ENCODE measurements at places on chromosomes 2 and 18.

DNA sequence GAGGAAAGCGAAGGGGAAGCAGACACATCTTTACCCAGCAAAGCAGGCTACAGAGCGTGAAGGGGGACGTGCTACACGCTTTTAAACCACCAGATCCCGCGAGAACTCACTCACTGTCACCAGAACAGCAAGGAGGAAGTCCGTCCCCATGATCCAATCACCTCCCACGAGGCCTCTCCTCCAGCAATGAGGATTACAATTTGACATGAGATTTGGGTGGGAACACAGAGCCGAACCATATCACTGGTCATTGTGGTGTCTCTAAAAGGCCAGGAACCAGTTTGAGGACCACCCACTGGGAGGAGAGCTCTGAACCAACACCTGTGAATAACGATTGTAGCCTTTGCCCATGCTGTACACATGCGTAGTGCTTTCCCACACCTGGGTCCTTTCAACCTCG lies 116.6 kb upstream of the FAM136A start:
- DNase-seq = no peak

- DNase-seq = no peak
Observed at GRCh38 chr2:3606370-3607201, 11.7 kb downstream of the COLEC11 start.

DNA sequence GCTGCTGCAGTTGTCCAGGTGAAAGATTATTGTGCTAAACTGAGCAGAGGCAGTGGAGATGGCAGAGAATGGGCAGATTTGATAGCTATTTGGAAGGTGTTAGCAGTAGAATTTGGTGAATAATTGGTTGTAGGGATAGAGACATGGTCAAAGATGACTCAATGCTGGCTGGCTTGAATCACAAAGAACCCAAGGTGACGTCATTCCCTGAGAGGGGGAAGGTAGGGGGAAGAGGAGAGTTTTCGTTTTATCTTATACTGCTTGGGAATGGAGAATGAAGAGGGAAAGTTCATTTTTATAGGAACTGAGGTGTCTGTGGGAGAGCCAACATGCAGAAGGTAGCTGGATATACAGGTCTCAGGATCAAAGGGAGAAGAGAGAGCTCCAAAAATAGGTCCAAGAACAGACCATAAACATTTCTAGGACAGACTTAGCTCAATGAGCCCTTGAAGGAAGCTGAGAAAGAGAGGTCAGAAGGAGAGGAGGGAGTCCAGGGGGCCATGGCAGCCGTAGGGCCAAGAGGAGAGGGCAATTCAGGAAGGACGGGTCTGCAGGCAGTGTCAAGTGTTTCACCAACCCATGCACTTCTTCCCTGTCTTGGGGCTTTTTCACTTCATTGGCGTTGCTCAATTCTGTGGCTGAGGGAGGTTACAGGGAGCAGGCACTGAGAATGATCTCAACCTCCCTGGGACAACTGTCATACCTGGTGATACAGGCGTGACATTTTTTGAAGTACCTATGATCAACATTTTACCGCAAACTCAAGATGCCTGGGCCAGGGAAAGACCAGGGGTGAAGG lies 281.3 kb downstream of the TDRD15 start:
- no peak for DNase-seq

- DNase-seq = peak; percentile 37
Observed at GRCh38 chr2:169363560-169364150, 1.3 kb upstream of the LRP2 start.

GRCh38 chr2:25043241-25043867 lies 1.5 kb downstream of the EFR3B start:
- DNase-seq = no peak

DNA sequence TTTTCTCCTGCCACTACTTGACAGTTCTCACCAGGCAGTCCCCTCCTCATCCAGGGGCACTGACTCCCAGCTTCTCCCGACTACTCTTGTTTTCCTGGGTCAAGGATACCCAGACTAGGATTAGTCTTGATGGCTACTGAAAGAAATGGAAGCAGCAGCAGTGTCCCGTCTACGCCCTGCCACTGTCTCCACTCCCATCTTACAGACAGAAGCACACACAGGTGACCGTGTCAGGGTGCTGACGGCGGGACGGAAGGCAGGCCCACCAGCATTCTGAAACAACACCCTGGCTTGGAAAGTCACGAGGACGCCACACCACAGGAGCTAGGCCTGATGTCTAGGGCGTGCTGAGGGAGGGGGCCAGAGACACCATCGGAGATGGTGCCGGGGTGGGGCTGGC lies 82.9 kb downstream of the KCTD1 start:
- DNase-seq = no peak

DNA sequence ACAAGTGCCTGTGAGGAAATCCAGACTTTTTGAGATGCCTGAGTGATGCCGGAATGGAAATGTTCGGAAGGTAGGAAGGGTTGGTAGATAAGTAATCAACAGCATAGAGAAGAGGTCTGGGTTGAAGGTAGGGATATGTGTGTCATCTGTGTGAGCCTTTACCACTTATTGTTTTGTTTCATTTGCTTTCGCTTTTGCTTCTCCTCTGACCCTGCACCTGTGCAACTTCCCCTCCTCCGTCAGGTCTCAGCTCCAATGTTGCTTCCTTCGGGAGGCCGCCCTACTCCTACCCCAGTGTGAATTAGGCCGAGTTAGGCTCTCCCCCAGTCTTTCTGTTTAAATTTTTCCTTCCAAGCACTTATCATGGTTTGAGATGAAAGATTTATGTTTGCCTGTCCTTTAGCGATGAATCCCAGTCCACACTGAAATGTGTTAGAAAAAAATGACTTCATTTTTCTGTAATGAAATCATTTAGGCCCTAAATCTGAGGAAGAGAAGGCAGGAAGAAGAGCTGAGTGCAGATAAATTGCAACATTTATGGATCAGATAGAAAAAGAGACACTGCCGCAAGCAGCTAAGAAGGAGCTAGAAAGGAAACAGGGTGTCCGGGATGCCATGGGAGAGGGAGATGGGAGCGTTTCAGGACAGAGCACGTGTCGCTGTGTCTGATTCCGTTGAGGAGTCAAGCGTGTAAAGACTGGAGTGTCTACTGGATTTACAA lies 139.6 kb upstream of the PELI1 start:
- DNase-seq = no peak

- no peak for DNase-seq
Observed at GRCh38 chr2:230541934-230542380, 126.0 kb downstream of the SP100 start.

DNA sequence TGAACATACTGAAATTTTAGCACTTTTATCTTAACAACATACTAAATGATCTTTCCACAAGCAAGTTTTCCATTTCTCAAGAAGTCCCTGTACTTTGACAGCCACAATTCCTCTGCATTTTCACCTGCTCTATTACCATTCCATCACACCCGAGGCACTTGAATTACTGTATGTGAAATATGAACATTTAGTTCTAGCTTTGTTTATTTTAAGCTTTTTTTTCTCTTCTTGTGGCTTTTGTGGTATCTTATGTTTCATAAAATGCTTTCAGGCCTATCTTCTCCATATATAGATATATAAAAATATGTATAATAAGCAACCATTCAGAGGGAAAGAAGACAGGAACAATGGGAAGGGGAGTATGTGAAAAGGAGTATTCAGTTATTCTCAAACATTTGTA lies 693.9 kb downstream of the SATB2 start:
- no peak for DNase-seq

DNA sequence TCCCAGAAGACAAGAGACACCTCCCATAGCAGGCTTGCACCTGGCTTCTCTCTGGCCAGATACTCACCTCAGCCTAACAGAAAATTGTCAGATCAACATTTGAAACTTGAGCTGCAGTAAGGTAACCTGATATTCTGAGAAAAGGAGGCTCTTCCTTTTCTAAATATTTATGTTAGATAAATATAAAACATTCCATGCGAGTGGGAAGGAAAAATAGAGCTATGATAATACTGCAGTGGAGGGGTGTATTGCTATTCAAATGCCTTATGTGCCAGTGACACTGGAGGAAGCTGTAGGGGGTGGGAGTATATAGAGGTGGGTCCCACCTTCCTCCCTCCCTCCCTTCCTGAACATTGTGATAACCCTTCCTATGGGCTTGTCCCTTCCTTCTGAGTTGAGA lies 515.5 kb upstream of the CHAC2 start:
- DNase-seq = peak; percentile 63

- DNase-seq = no peak
Observed at GRCh38 chr18:66603941-66604627, at the start of gene CDH19. Gene CDH19, minus strand, starts transcription at chr18:66604090. Its CDS starts 31,886 bp downstream, at chr18:66572204.

DNA sequence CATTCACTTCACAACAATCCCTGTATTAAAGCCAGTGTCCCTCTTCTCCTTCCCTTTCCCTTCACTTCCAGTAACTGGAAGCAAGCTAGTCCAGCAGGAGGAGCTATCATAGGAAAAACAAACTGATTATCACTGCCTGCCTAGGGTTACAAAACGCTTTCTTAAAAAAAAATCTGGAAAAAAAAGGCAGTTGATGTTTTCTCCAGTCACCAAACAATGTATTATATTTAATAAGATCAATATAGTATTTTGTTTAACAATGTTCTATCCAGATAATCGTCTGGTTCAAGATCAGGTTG lies 78.8 kb upstream of the ITGB6 start:
- DNase-seq = no peak

GRCh38 chr2:150911766-150912280 lies 349.8 kb downstream of the RBM43 start:
- no peak for DNase-seq

DNA sequence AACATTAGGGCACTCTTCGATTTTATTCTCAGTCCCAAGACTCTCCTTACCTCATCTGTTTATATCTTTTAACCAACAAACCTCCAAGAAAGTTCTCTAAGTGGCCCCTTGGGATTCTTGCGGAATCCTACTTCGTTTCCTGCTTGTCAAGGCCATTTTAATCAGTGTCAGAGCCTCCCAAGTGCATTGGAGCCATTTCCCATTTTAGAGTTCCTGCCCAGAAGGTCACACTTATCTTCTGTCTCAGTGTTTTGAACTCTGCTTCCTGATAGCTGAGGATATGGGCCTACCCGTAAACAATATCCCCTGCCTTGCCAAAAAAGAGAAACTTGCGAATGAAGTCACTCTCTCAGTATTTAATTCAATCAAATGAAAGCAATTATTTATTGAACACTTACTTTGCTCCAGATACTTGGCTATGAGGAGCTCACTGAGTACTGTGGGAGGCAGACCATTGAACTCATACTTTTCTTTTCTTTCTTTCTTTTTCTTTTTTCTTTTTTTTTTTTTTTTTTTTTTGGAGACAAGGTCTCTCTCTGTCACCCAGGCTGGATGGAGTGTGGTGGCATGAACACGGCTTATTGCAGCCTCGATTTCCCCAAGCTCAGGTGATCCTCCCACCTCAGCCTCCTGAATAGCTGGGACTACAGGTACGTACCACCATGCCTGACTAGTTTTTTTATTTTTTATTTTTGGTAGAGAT lies 5.7 kb upstream of the NOSTRIN start:
- no peak for DNase-seq

DNA sequence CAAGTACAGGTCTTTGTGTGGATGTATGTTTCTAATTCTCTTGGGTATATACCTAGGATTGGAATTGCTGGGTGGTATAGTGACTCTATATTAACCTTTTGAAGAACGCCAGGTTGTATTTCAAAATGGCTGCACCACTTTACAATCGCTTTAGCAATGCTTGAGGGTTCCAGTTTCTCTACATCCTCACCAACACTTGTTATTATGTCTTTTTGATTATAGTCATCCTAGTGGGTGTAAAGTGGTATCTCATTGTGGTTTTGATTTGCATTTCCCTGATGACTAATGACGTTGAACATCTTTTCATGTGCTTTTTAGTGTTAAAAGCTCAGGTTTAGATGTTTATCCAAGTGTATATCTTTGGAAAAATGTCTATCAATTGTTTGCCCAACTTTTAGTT lies 39.5 kb downstream of the CTIF start:
- no peak for DNase-seq

GRCh38 chr2:170873035-170873692 lies 55.9 kb upstream of the GORASP2 start:
- DNase-seq = peak; percentile 80

DNA sequence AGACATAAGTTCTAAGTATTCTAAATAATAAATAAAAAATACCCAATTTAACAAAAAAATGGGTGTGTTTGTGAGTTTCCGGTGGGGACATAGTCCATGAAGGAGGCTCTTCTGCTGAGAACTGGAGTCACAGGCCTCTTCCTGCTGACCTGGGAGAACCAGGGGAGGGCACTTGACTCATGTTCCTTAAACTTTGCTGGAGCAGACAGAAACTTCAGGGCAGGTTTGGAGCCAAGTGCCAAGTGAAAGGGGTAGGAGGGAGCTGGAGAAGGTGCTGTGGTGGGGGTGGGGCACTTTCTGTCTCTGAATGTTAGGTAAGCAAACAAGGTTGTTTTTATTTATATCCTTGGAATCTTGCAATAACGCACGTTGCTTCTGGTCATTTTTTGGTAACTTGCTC lies 78.8 kb upstream of the TTN start:
- DNase-seq = no peak

DNA sequence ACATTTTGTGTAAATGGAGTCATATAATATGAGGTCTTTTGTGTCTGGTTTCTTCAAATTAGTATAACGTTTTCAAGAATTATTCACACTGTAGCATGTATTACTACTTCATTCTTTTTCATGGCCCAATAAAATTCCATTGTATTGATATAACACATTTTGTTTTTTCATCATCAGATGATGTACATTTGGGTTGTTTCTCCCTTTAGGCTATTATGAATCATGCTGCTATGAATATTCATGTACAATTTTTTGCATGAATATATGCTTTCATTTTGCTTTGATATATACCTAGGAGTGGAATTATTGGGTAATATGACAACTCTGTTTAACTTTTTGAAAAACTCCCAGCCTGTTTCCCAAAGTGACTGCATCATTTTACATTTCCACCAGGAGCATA lies 220.2 kb downstream of the NR4A2 start:
- DNase-seq = no peak

- no peak for DNase-seq
Observed at GRCh38 chr2:120389036-120389391, 43.1 kb downstream of the INHBB start.

- DNase-seq = peak; percentile 91
Observed at GRCh38 chr18:49520661-49521145, 33.7 kb upstream of the C18orf32 start.

GRCh38 chr18:70693246-70693645 lies 404.4 kb downstream of the SOCS6 start:
- DNase-seq = peak; percentile 69

- DNase-seq = no peak
Observed at GRCh38 chr18:60870261-60871153, 462.7 kb upstream of the CDH20 start.

DNA sequence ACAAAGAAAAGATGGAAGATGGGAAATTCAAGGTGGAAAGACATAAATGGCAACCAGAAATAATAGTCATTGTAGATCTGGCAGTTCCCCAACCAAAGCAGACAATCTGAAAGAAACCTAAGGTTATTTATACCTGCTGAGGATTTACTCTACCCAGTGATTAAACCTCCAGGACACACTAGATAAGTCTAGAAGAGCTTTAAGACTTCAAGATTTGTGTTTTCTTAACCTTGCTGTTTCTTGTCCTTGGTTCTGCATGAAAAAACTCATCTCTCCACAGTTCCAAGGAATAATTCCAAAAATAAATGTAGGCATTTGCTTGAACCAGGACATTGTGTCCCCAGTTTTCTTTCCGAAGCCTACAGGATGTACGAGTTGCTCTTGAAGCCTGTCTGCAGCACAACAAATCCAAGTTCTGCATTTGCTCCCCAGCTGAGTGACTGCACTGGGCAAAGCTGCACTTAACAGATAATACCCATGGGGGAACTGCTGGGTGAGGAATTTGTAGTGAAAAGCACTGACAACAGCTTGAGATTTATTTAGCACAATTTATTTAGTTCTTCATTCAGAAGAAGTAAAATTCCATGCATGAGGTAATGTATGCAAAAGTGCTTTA lies 19.8 kb downstream of the DTNA start:
- no peak for DNase-seq
